ENCODE measurements at places on chromosomes 16 and 17. TPM values are rescaled to one million over a fixed set of nuclear protein-coding genes. Genes with fewer than 3 reads are reported as not detected.
A peak's percentile ranks its signal among the peaks of the same experiment; 100 is the strongest.

The PNMT gene
- total RNA-seq = not detected

The CRISPLD2 gene
- total RNA-seq = 3.8 TPM

The CRHR1 gene
- not detected for total RNA-seq

The LRRC37B gene
- 3.5 TPM for total RNA-seq

The KREMEN2 gene
- total RNA-seq = not detected

The PSMB3 gene
- 121 TPM for total RNA-seq

The PRSS22 gene
- total RNA-seq = 0.18 TPM

The P2RX1 gene
- total RNA-seq = 0.55 TPM

The KRTAP9-2 gene
- total RNA-seq = not detected

The INCA1 gene
- total RNA-seq = not detected

The SGCA gene
- total RNA-seq = 1.7 TPM

The LCMT1 gene
- total RNA-seq = 7.3 TPM

The ZSCAN10 gene
- total RNA-seq = not detected

The CPNE7 gene
- 0.33 TPM for total RNA-seq

The GNAO1 gene
- total RNA-seq = 19.7 TPM

The MYOCD gene
- 0.07 TPM for total RNA-seq

The TPSG1 gene
- total RNA-seq = 0.43 TPM

The CFAP119 gene
- total RNA-seq = 0.62 TPM

The MRM3 gene
- 13.3 TPM for total RNA-seq

The FOXF1 gene
- total RNA-seq = 1.6 TPM

The TBC1D3E gene
- total RNA-seq = not detected

The FZD2 gene
- 0.24 TPM for total RNA-seq

The LRRC37A2 gene
- total RNA-seq = 5.1 TPM

The METRNL gene
- total RNA-seq = 18.6 TPM

DNA sequence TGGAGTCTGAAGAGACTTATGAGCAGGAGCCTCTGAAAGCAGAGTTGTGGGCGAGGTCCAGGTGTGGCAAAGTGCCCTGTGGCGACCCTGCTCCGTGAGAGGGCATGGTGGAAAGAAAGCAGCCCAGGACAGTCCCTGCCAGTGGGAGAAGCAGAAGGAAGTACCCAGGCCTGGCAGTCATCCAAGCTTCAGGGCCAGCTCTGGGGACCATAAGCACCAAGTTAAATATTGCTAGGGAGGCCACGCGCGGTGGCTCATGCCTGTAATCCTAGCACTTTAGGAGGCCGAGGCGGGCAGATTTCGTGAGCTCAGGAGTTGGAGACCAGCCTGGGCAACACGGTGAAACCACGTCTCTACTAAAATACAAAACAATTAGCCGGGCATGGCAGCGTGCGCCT is 4.9 kb upstream of the ASGR1 start:
- H3K4me3 ChIP-seq = no peak overlapping the region
- H3K36me3 ChIP-seq = no peaks in the 10 kb centered on the region
- peak; percentile 90 for DNase-seq
- H3K27me3 ChIP-seq = no peaks in the 10 kb centered on the region
- no peaks in the 10 kb centered on the region for H3K4me1 ChIP-seq

DNA sequence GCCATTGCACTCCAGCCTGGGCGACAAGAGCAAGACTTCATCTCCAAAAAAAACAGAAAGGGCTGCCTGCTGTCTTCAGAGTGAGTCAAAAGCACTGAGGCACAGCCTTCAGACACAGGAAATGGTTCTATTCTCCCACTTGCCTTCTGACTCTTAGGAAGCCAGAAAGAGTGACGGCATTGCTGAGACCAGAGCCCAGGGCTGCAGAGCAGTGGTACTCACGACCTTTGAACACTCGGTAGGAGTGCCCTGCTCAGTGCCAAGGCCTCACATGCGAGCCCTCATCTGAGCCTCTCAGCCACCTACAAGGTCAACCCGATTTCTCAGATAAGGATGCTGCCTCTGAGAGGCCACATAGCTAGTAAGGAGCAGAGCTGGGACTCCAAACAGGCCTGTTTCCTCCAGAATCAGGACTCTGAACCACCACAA is 3.5 kb upstream of the ITGAE start:
- H3K27ac ChIP-seq = peak overlapping the region; percentile 92
- no peaks in the 10 kb centered on the region for H3K27me3 ChIP-seq
- DNase-seq = peak; percentile 79
- peaks cover 43% of the 10 kb centered on the region for H3K4me1 ChIP-seq
- peak overlapping the region; percentile 38 for H3K4me3 ChIP-seq

- no peaks in the 10 kb centered on the region for H3K36me3 ChIP-seq
- no peaks in the 10 kb centered on the region for H3K4me1 ChIP-seq
- no peak overlapping the region for H3K27ac ChIP-seq
- H3K27me3 ChIP-seq = no peaks in the 10 kb centered on the region
- DNase-seq = peak; percentile 34
- no peak overlapping the region for H3K4me3 ChIP-seq
Measured at GRCh38 chr16:12661656-12662172, 142.0 kb downstream of the CPPED1 start.

GRCh38 chr17:55852734-55853133 is 101.9 kb downstream of the PCTP start:
- DNase-seq = no peak
- H3K4me3 ChIP-seq = no peak overlapping the region
- H3K27me3 ChIP-seq = no peaks in the 10 kb centered on the region
- no peak overlapping the region for H3K27ac ChIP-seq
- no peaks in the 10 kb centered on the region for H3K36me3 ChIP-seq

- DNase-seq = no peak
- peaks cover 11% of the 10 kb centered on the region for H3K36me3 ChIP-seq
- no peak overlapping the region for H3K4me3 ChIP-seq
Measured at GRCh38 chr16:47657032-47657431, 195.9 kb downstream of the PHKB start.

GRCh38 chr16:19896951-19897350 is 12.3 kb upstream of the GPRC5B start:
- no peak overlapping the region for H3K27ac ChIP-seq
- DNase-seq = no peak
- H3K36me3 ChIP-seq = no peaks in the 10 kb centered on the region

GRCh38 chr16:31767267-31767666 is 106.3 kb upstream of the ZNF267 start:
- DNase-seq = no peak
- no peaks in the 10 kb centered on the region for H3K4me1 ChIP-seq
- H3K27ac ChIP-seq = no peak overlapping the region
- H3K36me3 ChIP-seq = no peaks in the 10 kb centered on the region
- no peak overlapping the region for H3K4me3 ChIP-seq

GRCh38 chr16:89104930-89105571 is 11.4 kb downstream of the ACSF3 start:
- DNase-seq = no peak
- H3K36me3 ChIP-seq = no peaks in the 10 kb centered on the region
- no peak overlapping the region for H3K27ac ChIP-seq
- no peaks in the 10 kb centered on the region for H3K4me1 ChIP-seq

- peak; percentile 82 for DNase-seq
- peaks cover 15% of the 10 kb centered on the region for H3K4me1 ChIP-seq
- H3K27ac ChIP-seq = peak overlapping the region; percentile 75
- H3K27me3 ChIP-seq = peaks cover 8% of the 10 kb centered on the region
- H3K4me3 ChIP-seq = peak overlapping the region; percentile 64
Measured at GRCh38 chr17:79843816-79844800, 4.9 kb upstream of the CBX4 start.

DNA sequence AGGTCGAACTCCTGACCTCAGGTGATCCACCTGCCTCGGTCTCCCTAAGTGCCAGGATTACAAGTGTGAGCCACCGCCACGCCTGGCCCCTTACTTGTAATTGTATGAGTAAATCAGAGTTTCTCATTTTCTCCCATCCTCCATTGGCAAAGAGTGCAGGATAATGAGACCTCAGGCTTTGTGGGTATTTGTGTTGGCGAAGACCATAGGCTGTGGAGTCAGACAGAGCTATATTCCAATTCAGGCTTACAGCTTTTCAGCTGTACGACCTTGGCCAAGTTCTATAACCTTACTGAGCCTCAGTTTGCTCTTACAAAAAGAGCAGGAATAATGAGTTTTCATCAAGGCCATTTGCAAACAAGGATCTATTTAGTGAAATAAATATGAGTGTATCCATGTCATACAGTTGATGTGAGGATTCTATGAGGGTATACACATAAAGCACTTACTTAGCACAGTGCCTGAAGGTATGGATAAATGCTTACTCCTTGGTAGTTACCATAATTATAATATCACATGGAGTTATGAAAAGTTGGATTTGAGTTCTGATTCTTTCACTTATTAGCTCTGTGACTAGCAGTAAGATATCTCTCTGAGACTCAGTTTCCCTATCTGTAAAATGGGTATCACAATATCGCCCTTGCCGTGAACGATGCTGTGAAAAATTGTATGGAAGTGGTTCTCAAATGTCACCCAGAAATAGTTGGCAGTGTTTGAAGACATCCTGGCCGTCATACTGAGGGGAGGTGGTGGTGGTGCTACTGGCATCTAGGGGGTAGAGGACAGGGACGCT is 25.6 kb upstream of the CPPED1 start:
- no peaks in the 10 kb centered on the region for H3K27me3 ChIP-seq
- no peak for DNase-seq
- no peak overlapping the region for H3K27ac ChIP-seq
- no peaks in the 10 kb centered on the region for H3K36me3 ChIP-seq
- no peaks in the 10 kb centered on the region for H3K4me1 ChIP-seq

GRCh38 chr17:56832446-56832845 is 1.3 kb downstream of the C17orf67 start:
- H3K4me3 ChIP-seq = peak overlapping the region; percentile 69
- H3K4me1 ChIP-seq = peaks cover 10% of the 10 kb centered on the region
- H3K27ac ChIP-seq = no peak overlapping the region
- no peaks in the 10 kb centered on the region for H3K36me3 ChIP-seq
- no peak for DNase-seq

GRCh38 chr17:57455063-57455914 is 199.0 kb downstream of the MSI2 start:
- no peaks in the 10 kb centered on the region for H3K36me3 ChIP-seq
- H3K4me1 ChIP-seq = no peaks in the 10 kb centered on the region
- H3K27ac ChIP-seq = no peak overlapping the region
- no peak for DNase-seq
- H3K4me3 ChIP-seq = no peak overlapping the region

DNA sequence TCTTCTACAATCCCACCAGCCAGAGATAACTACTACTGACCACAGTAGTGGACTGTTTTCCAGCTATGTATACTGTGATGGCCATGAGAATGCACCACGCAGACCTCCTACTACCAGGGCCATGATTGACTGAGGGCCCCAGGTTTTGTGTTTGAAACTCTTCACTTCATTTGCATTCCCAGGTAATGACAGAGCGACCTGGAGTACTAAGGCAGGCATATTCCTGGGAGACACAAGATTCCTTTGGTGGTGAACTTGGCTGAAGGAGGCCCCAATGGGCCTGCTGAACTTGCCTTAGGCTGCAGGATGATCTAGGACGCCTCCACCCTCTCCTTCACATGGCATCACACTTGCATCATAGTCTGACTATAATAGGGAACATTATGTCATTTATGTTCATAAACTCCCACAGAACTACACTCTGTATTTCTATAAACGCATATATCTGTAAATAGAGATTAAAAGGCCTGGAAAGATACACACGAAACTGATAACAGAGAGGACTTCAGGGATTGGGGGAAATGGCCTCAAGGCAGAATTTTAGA is 30.4 kb downstream of the CLEC19A start:
- no peak overlapping the region for H3K27ac ChIP-seq
- H3K4me3 ChIP-seq = no peak overlapping the region
- no peak for DNase-seq
- no peaks in the 10 kb centered on the region for H3K36me3 ChIP-seq
- H3K27me3 ChIP-seq = no peaks in the 10 kb centered on the region

DNA sequence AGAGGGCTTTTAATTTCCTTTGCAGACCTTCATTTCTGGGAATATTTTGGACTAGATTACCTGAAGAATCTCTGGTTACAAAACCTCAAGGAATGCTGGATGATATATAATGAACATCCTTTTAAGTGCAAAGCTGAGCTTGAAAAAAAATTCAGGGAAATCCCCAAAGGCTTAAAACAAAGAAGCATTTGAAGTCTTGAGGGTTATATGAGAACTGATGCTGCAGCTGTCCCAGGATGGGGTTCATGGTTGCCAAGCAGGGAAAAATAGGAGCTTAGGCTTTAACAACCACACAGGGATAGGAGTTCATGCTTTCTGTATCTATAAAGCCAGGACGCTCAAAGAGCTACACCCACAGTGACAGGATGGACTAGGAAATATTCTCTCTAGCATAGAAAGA is 150.4 kb upstream of the IRX5 start:
- DNase-seq = no peak
- no peak overlapping the region for H3K27ac ChIP-seq
- no peaks in the 10 kb centered on the region for H3K27me3 ChIP-seq
- H3K4me3 ChIP-seq = no peak overlapping the region

GRCh38 chr16:83701494-83701893 is 106.3 kb upstream of the HSBP1 start:
- H3K4me3 ChIP-seq = no peak overlapping the region
- no peaks in the 10 kb centered on the region for H3K27me3 ChIP-seq
- no peak for DNase-seq
- H3K36me3 ChIP-seq = no peaks in the 10 kb centered on the region
- no peak overlapping the region for H3K27ac ChIP-seq

DNA sequence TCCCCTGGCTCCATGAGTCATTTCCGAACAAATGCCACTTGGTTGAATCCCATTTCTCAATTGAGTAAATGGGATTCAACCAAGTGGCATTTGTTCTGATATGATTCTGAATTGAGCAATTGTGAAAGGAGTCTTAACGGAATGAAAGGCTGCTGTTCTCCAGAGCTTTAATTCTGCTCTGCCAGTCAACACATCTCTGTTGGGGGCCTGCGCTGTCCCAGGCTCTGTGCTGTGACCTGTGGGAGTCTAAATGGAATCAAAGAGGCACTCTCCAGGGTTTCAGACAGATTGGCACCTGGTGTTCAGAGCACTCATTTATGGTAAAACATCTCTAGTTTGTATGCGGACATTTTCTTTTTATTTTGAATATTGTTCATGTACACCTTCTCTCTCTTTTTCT is 126.2 kb downstream of the WSCD1 start:
- no peaks in the 10 kb centered on the region for H3K36me3 ChIP-seq
- no peak overlapping the region for H3K27ac ChIP-seq
- no peak for DNase-seq

GRCh38 chr17:12634789-12635414 is 30.8 kb upstream of the MYOCD start:
- no peak overlapping the region for H3K27ac ChIP-seq

- H3K4me3 ChIP-seq = no peak overlapping the region
- no peaks in the 10 kb centered on the region for H3K27me3 ChIP-seq
- H3K36me3 ChIP-seq = no peaks in the 10 kb centered on the region
- H3K4me1 ChIP-seq = no peaks in the 10 kb centered on the region
Measured at GRCh38 chr16:305916-306626, 23.1 kb downstream of the PDIA2 start.

DNA sequence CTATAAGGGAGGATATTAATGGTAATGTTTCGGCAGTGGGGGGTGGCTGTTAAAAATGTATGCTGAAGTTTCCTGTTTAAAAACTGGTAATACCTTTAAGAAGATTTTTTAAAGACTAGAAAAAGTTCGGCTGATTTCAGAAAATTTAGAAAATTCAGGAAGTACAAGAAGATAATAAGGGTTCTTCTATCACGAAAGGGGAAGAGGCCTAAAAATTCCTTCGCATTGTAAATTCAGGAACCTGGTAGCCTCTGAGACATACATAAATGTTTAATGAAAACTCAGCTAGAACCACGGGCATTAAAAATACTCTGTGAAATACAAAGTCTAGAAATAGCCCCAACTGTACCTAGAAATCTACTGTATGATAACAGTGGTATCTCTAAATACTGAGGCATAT is 181.2 kb downstream of the PARN start:
- no peaks in the 10 kb centered on the region for H3K27me3 ChIP-seq
- no peak overlapping the region for H3K27ac ChIP-seq
- DNase-seq = no peak
- no peaks in the 10 kb centered on the region for H3K4me1 ChIP-seq
- H3K4me3 ChIP-seq = no peak overlapping the region
- H3K36me3 ChIP-seq = no peaks in the 10 kb centered on the region

All from right lobe of liver (tissue), 6 donors.